ENCODE measurements at places on chromosomes 4 and X.

- DNase-seq, result no peak
Observed at GRCh38 chrX:56310581-56310980, 78.4 kb downstream of the KLF8 start.

DNA sequence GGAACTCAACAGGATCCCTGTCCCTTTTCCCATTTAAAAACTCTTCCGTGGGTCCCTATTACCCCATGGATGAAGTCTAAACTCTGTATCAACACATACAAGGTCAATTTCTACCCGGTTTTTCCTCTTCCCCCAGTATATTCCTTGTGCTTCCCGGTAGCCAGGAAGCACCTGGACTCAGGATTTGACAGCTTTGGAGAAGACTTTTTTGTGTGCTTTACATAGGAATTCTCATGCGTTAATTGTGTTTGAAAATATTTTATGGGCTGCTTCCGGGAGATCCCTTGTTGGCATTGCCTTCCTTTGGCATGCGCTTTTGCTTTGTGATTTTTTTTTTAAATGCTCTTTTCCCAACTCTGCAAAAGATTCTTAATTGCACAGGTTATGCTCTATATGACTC lies 7.2 kb downstream of the SMS start:
- DNase-seq, result no peak

DNA sequence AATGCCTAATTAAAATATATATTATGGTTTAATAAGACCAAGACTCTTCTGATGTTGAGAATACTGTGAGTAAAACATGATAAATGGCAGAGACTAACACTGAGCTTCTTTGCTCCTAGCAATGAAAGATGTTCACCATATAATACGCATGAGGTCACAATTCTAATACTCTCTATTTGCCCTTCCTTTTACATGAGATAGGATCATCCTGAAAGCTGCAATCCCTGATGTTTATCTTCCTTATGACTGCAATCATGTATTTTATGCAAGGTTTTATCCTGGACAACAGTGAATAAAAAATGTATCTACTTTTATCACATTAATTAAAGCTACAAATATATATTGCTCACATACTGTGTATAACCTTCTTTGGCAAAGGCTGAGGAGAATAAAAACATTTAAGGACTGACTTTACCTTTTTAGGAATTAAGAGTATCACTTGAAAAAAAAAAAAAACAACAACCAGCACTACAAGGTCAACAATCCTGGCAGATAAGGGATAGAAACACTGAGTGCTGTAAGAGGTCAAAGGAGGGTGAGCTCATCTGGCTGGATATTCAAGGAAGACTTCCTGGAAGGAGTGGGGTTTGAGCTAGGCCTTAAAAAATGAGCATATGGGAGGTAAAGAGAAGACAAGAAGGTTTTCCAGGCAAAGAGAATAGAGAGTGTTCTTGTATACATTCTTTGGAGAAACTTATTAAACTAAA lies 99.9 kb downstream of the AREG start:
- DNase-seq, result no peak

- no peak for DNase-seq
Observed at GRCh38 chrX:105136786-105137185, 83.7 kb downstream of the TEX13A start.

DNA sequence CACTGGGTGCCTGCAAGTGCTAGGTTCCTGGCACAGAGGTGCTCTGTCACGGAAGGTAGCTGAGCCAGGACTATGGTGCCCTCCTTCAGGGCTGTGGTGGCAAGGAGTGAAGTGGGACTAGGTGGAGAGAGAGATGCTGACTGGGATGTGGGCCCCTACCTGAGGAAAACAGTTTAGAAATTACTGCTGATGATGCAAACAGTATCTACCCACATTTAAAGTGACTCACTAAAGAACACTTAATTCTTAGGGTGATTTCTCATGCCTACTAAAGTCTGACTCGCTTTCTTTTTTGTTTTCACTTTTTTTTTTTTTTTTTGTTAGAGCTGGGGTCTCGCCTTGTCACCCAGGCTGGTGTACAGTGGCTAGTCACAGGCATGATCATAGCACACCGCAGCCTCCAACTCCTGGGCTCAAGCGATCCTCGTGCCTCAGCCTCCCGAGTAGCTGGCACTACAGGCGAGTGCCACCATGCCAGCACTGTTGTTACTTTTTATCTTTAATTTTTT lies 3.1 kb downstream of the ZNF185 start:
- DNase-seq, result no peak

GRCh38 chrX:8341814-8342590 lies 122.6 kb upstream of the VCX3B start:
- no peak for DNase-seq

DNA sequence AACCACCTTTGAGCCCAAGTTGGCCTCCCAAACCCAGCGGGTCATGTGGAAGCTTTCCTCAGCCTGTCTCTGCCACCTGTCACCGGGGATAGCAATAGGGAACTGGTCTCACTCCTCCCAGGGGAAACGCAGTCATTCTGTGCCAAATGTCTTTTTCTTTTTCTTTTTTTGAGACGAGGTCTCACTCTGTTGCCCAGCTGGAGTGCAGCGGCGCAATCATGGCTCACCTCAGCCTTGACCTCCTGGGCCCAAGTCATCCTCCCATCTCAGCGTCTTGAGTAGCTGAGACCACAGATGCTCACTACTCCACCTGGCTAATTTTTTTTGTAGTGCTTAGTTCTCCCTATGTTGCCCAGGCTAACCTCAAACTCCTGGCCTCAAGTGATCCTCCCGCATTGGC lies 40.3 kb downstream of the MED28 start:
- no peak for DNase-seq

DNA sequence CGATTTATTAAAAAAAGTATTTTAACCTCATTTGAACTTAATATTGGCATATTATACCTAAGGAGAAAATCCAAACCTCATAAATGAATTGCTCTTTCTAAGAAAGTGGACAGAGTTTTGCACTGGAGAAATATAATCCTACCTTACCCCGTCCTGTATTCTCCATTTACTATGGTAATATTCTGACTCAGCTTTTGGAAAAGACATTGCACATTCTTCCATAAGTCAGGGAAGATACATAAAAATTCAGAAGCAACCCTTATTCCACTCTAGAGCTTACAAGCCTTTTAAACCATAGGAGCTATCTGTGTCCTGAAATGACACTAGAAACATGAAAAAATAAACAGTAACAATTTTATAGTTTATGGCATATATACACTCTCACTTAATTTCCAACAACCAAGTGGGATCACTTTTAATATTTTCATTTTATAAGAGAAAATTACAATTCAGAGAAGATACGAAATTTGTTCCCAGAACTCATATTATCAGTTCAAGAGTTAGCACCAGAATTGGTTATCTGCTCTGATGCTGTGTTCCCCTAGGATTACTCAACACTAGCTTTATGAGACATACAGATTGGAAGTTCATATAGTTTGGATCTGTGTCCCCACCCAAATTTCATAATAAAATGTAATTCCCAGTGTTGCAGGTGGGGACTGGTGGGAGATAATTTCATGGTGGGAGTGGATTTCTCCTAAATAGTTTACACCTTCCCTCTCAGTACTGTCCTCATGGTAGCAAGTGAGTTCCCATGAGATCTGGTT lies 359.4 kb downstream of the ARAP2 start:
- no peak for DNase-seq

DNA sequence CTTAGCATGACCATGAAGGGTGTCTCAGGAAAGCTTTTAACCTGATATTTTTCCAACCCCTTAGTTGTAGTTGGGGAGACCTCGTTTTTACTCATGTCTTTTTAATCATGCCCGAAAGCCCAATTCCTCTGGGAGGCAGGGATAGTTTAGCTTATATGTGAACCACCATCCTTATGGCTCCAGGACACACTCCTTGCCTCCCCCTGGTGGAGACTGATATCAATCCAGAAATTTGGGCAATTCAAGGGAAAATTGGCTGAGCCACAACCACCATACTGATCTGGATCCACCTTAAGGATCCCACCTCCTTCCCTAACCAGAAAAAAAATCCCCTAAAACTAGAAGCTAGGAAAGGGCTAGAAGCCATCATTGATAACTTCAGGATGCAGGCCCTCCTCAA lies 13.4 kb upstream of the COL25A1 start:
- no peak for DNase-seq

GRCh38 chrX:115968436-115969252 lies 201.9 kb upstream of the AGTR2 start:
- DNase-seq, result no peak

- no peak for DNase-seq
Observed at GRCh38 chr4:73770917-73771316, 30.5 kb downstream of the CXCL8 start.

- DNase-seq, result no peak
Observed at GRCh38 chr4:105198541-105198940, 51.9 kb downstream of the TET2 start.

DNA sequence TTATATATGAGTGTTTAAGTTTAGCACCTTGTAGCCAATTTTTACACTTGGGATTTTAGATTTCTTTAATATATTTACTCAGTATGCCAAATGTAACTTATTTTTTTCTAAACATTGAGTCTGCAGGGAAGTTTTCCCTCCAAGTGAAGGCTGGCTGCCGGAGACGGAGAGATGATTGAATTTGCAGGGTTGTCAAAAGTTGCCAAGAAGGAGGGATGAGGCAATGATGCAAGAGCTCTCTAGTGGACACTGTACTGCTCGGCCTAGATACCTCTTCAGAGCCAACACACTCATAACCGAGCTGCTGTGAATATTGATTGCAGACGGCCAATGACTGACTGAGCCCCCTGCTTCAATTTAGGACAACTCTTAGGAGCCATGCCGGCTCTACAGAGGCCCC lies 318.6 kb upstream of the CASK start:
- DNase-seq, result no peak

GRCh38 chr4:7344636-7345155 lies 90.0 kb downstream of the PSAPL1 start:
- DNase-seq, result no peak

DNA sequence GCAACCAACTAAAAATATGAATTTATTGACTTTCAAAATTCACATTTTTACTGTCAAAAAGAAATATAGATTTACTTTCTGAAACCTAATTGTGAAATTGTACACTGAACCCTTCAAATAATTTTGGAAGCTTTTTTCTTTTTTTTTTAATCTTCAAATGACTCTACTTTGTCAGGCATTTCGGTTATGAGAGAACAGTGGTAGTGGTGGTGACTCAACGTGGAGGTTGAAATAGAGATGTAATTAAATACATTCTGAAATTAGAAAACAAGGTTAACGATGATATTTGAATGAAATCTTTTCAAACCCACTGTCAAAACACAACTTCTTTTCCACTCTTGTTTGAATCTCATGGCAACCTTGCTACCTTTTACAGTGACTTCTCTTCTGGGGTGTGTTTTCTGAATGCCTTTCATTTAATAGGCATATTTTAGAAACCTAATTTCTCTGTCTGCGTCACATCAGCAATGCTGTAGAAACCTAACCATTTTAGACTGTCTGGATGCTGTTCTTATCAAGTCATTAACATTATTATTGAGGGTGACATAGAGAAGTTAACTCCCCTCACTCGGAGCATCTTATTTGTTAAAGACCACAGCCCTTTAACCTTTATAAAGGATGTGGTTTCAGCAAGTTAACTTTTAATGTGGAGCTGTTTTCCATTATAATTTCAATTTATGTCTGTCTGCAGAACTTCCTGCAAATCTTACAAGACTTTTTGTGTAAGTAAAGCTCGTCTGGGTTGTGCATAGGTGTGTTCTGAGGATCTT lies 136.8 kb downstream of the PCDH7 start:
- DNase-seq, result no peak

All from stimulated activated CD8-positive, alpha-beta memory T cell treated with anti-CD3 and anti-CD28 coated beads, Interleukin-7, amount 100 ng/mL, for 24 hours (primary cell).